Stimulated activated CD8-positive, alpha-beta memory T cell treated with anti-CD3 and anti-CD28 coated beads, Interleukin-4, amount 100 ng/mL, for 48 hours (primary cell): ENCODE measurements at places on chromosomes 1 and 21.

- no peak for DNase-seq
These were observed 27.6 kb upstream of the KCNE2 start for GRCh38 chr21:34336245-34336644.

DNA sequence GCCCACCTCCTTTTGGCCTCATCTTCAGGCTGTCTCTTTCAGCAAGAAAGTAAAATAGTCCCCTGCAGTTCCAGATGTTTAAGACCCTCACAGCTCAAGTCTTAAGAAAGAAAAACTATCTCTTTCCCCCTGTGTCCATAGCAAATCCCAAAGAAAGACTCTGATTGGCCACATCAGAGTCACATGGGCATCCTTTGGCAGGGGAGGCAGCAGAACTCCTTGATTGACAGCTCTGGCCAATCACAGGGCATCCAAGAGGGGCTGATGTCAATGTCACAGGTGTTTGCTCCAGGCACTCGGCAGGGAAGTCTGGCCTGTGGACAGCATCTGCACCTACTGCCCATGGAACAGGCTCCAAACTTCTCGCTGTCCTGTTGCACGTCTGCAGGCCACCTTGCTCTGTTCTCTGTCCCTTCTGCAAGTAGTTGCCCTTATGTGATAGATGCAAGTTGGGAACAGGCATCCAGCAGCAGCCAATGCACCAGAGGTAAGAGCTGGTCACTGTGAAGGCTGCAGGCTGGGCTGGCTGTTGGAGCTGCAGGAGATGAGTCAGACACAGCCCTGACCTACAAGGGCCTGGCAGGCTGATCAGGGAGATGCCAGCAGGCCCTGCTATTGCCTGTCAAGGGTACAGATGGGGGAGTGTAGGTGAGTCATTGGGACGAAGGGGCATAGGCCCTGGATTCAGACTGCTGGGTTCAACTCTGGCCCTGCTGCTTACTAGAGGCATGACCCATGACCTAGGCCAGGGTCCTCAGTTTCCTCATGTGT lies 96.8 kb upstream of the TMEM51 start:
- DNase-seq = no peak

- no peak for DNase-seq
These were observed 168.6 kb upstream of the FGGY start for GRCh38 chr1:59128239-59128736.

- DNase-seq = no peak
These were observed 116.7 kb upstream of the GRIK3 start for GRCh38 chr1:37150986-37151385.

GRCh38 chr1:170247751-170248521 lies 102.2 kb downstream of the NTMT2 start:
- no peak for DNase-seq

DNA sequence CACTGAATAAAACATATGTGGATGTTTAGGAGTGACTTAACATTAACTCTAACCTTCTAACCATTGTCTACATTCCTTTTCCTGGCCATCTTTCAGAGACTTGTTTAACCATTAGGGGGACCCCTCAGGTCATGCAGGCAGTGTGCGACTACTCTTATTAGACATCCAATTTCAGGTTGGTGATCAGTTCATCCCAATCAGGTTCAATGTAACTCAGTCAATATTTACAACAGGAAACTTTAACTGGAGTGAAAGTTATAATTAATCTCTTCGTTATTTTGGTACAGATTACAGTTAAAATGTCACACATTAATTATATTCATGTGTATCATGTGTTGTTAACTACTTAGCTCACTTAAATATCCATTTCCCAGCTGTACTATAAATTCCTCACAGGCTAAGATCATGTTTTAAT lies 68.8 kb upstream of the RGS1 start:
- no peak for DNase-seq

- DNase-seq = no peak
These were observed 1.6 kb upstream of the PTGS2 start for GRCh38 chr1:186681801-186682200.

GRCh38 chr1:77605246-77606026 lies 77.0 kb downstream of the ZZZ3 start:
- DNase-seq = no peak

DNA sequence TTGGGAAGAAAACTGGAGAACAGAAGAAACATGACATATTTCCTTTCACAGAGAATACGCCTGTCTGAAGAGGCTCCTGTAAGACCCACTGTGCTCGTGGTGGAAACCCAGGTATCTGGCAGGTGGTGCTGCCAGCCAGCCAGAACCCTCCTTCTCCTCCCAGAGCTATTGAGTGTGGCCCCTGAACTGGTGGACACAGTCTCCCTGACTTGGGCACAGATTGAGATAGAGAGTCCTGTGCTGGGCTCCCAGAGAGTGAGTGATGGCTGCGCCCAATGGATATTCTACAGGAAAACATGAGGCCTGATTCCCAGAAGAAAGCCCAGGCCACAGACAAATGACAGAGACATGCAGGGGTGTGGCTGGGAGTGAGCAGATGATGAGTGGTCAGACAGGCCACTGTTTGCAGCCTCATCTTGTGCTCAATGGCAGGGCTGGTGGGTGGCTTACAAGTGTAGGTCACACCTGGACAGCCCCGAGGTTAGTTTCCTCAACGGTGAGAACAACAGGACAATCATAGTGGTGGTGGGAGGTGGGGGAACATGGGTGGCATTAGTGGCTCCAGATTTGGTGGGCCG lies 127.9 kb downstream of the PTPRU start:
- no peak for DNase-seq

- DNase-seq = no peak
These were observed 838.2 kb upstream of the B3GALT2 start for GRCh38 chr1:194024659-194025058.

DNA sequence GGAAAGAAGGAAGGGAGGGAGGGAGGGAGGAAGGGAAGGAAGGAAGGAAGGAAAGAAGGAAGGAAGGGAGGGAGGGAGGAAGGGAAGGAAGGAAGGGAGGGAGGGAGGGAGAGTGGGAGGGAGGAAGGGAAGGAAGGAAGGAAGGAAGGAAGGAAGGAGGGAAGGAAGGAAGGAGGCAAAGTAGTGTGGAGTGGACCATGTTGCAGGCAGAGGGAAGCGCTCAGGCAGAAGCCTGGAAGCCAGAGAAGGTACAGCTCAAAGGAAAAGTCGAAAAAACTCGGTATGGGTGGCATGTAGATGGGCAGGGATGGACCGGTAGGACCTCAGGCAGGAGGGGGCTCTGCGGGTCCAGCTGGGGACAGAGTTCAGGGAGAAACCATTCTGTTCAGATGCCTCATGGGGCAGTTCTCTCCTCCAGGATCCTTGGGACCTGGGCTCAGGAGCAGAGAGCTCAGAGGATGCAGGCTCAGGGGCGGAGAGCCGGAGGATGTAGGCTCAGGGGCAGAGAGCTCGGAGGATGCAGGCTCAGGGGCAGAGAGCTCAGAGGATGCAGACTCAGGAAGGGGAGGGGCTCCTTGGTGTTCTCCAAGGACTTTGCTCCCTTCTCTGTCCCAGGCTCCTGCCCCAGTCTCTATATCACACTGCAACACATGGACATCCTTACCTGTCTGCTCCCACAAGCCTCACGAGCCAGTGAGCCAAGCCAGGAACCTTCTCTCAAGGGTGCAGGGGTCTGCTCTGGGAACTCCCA lies 13.6 kb upstream of the PADI3 start:
- no peak for DNase-seq

DNA sequence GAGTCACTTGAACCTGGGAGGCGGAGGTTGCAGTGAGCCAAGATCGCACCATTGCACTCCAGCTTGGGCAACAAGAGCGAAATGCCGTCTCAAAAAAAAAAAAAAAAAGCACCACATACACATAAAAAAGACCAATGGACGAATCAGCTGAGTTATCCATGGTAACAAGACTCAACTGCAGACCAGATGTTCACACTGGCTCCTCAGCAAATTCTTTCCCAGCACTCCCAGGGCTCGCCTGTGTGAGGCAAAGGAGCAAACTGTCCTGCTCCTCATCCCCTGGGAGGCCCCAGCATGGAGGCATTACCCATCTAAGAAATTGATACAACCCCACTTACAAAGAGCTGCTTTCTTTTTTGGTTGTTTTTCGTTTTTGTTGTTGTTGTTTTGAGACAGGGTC lies 3.1 kb downstream of the TMEM234 start:
- DNase-seq = no peak

GRCh38 chr1:208170252-208170651 lies 73.9 kb downstream of the PLXNA2 start:
- DNase-seq = no peak

- DNase-seq = peak; percentile 47
These were observed 450 bp downstream of the ARHGAP30 start for GRCh38 chr1:161069241-161069640.
